ENCODE measurements at places on chromosomes 4 and X.

DNA sequence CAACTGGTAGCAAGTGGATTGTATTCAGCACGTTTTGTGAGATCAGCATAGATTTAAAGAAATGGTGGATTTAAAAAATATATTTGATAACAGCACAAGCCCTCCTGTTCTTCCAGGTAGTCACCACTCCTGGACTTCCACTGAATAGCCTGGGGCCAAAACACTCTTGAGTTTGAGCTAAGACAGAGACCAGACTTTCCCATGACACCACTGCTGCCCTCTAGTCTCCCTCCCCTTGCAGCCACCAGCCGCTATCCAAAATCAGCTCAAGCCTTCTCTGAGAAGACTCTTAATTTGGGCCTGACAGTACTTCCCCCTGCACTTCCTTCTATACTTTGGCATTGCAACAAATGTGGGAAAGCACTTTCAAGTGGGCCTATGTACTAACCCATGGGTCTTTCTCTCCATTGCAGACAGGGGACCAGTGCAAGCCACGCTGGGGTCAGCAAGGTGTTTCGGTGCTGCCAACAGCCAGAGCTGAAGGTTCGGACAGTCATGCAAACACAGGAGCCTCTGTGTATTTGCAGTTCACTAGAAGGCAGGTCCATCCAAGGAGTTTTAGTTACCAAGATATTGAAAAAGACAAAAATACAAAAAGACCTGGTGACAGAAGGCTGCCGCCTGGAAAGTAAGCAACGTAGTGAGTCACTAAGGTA is 40.5 kb upstream of the KLHL13 start:
- no peak for DNase-seq

DNA sequence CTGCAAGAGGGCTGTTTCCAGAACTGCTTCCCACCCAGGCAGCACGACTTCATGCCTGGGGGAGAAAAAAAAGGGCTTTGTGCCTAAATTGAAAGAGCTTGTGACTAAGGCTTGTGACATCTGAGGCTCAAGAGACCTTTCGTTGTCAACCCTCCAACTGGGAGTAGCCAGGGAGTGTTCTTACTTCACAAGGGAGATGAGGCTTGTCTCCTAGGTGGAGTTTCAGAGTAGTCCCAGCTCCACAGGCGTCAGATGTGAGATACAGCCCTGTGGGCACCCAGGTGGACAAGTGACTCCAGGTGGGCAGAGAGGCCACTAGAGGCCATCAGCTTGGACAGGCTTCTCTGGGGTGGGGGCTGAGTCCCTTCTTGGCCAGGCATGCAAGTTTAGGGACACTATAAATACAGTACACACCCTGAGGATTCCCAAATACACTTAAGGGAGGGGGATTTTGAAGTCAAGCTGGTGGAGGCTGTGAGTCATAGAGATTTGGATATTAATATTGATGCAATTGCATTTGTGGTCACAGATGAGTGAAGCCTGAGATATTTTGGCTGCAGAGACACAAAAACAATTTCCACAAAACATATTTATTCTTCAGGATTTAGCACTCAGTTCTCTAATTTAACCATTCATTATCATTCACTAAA is 40.1 kb upstream of the SETD7 start:
- DNase-seq = no peak

- no peak for DNase-seq
These were observed 12.5 kb upstream of the UVSSA start for GRCh38 chr4:1334579-1334895.

- DNase-seq = no peak
These were observed 123.2 kb downstream of the BMPR1B start for GRCh38 chr4:94880956-94881355.
